ENCODE measurements at places on chromosomes 5 and 9. TPM values are rescaled to one million over a fixed set of nuclear protein-coding genes. Genes with fewer than 3 reads are reported as not detected.

ACOT12 gene
- total RNA-seq = not detected

PCDHGA7 gene
- 0.17 TPM for total RNA-seq

CARD9 gene
- 0.24 TPM for total RNA-seq

MCC gene
- total RNA-seq = 36.2 TPM

RFX3 gene
- total RNA-seq = 2.5 TPM

CFAP157 gene
- not detected for total RNA-seq

SMIM33 gene
- not detected for total RNA-seq

MOB3B gene
- total RNA-seq = 35.0 TPM

STC2 gene
- total RNA-seq = 10.2 TPM

C8G gene
- 0.25 TPM for total RNA-seq

TMEM174 gene
- total RNA-seq = not detected

CDH9 gene
- not detected for total RNA-seq

SLC6A3 gene
- not detected for total RNA-seq

GPR151 gene
- not detected for total RNA-seq

CNTRL gene
- total RNA-seq = 11.1 TPM

CDX1 gene
- not detected for total RNA-seq

GGTA1 gene
- not detected for total RNA-seq

SPAG8 gene
- total RNA-seq = 0.58 TPM

AK1 gene
- total RNA-seq = 62.6 TPM

TMEFF1 gene
- 0.54 TPM for total RNA-seq

ZNG1F gene
- 5.2 TPM for total RNA-seq

LAMC3 gene
- not detected for total RNA-seq

PCDHGA12 gene
- total RNA-seq = 3.5 TPM

HTR1A gene
- not detected for total RNA-seq

BTNL9 gene
- 0.04 TPM for total RNA-seq

PAEP gene
- total RNA-seq = not detected

STING1 gene
- total RNA-seq = 27.2 TPM

AFF4 gene
- 52.0 TPM for total RNA-seq

AGXT2 gene
- total RNA-seq = not detected

GADD45G gene
- total RNA-seq = not detected

PCDHB7 gene
- total RNA-seq = not detected

SPINK13 gene
- not detected for total RNA-seq

KCNN2 gene
- 0.14 TPM for total RNA-seq

FOXD4 gene
- total RNA-seq = 0.10 TPM

ESM1 gene
- 18.1 TPM for total RNA-seq

ORM2 gene
- total RNA-seq = not detected

Measured in foreskin keratinocyte (primary cell).